ENCODE measurements at places on chromosomes 1 and 21.

- DNase-seq: no peak
Measured at GRCh38 chr1:49526672-49527071, 497.1 kb downstream of the AGBL4 start.

- DNase-seq: no peak
Measured at GRCh38 chr1:209805875-209806760, at the start of gene IRF6. IRF6 (minus strand) TSS chr1:209806142; CDS start chr1:209801413, 4,729 bp downstream.

DNA sequence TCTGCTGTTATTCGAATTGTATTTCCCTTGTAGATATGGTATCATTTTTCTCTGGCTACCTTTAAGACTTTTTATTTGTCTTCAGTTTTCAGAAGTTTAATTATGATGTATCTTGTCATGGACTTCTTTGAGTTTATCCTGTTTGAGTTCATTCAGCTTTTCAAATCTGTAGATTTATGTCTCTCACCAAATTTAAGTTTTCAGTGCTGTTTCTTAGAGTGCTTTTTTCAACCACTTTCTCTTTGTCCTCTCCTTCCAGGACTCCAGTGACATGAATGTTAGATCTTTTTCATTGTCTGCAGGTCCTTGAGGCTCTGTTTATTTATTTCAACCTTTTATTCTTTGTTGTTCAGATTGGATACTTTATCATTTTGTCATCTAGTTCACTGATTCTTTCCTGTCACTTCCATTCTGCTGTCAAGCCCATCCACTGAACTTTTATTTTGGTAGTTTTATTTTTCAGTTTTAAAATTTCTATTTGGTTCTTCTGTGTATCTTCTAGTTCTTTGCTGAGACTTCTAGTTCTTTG, 11.4 kb downstream of the RAB4A start:
- no peak for DNase-seq

GRCh38 chr1:178004926-178005391, 35.1 kb upstream of the SEC16B start:
- no peak for DNase-seq

DNA sequence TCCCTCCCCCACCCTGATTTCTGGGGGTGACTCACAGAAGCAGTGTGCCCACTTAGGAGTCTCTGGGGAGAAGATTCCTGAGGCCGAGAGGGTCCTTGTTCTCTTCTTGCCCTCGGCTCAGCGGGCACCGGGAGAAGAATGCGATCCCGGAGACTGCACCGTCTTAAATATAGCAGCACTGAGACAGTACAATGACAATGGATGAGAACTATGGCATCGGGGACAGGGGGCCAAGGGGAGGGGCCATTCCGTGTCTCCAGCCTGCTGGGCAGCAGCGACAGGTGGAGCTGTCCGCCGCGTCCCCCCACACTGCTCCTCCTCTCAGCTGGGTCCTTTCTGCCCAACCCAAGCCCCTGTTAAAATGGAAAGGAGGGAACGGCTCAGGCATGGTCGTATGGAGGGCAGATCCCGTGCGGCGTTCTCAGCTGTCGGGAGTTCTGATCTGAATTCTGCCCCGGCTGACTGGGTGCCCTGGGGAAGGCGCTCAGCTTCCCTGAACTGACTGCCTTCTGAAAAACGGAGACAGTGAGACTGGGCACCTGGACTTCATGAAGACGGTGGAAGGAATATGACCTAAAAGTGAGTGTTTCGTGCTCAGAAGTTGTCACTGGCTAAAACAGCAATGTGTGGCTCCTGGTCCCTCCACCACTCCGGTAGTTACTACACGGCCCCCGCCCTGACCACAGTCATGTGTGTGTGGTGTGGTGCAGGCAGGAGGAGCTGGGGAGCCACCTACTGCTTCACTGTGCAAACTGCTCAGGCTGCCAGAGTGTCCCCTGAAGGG, at the start of gene MYOM3:
TSS of gene MYOM3 (minus strand) at position 140 of the 784 bp plus-strand sequence. CDS start 3,499 bp downstream, outside the sequence.
- DNase-seq: peak; percentile 47

- no peak for DNase-seq
Measured at GRCh38 chr1:184389446-184389845, 2.6 kb downstream of the C1orf21 start.

DNA sequence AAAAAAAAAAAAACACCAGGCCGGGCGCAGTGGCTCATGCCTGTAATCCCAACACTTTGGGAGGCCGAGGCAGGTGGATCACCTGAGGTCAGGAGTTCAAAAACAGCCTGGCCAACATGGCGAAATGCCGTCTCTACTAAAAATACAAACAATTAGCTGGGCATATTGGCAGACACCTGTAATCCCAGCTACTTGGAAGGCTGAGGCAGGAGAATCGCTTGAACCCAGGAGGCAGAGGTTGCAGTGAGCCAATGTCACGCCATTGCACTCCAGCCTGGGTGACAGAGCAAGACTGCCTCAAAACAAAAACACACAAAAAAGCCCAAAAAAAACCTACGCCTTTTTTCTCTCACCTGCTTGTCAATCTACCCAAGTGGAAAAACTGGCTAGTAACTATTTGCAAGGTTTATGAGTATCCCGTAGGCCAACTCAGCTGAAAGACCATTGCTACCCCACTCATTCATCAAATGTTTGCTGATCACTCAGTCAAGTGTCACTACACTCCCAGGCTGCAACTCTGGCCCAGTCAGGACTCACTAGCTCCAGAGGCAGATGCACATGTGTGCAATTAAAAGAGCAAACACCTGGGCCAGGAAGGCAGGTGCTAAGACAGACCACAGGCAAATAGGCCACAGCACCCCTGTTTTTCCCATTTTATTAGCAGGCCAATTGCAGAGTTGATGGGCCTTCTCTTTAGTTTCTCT, 2.0 kb downstream of the CSRP1 start:
- no peak for DNase-seq

DNA sequence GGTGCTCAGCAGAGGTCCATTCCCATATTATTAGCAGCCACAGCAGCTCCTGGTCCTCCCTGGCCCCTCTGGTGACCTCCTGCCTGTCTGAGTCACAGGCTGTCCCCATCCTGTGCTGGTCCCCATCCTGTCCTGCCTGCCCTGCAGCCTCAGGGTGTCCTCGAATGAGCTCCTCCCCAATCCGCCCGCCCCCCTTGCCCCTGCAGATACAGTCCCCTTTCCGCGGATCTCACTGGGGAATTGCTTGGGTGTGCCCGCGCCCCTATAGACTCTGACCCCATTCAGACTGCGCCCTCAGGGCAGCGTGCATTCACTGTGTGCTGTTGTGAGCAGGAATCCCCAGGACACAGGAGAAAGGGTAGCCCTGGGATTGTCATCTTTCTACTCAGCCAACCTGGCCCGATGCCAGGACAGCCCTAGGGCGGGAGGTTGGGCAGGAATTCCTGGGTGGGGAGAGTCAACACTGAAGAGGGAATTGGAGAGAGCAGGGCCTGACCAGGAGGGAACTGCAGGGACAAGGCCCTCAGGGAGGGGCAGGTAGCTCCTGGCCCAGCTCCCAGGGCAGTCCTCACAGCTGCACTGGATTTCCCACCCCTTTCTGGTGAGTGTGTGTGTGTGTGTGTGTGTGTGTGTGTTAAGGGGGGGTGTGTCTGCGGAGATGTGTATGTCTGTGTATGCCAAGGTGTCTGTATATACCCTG, 1.1 kb upstream of the GUCA2A start:
- no peak for DNase-seq

GRCh38 chr1:211518330-211519289, 26.6 kb upstream of the RD3 start:
- no peak for DNase-seq

DNA sequence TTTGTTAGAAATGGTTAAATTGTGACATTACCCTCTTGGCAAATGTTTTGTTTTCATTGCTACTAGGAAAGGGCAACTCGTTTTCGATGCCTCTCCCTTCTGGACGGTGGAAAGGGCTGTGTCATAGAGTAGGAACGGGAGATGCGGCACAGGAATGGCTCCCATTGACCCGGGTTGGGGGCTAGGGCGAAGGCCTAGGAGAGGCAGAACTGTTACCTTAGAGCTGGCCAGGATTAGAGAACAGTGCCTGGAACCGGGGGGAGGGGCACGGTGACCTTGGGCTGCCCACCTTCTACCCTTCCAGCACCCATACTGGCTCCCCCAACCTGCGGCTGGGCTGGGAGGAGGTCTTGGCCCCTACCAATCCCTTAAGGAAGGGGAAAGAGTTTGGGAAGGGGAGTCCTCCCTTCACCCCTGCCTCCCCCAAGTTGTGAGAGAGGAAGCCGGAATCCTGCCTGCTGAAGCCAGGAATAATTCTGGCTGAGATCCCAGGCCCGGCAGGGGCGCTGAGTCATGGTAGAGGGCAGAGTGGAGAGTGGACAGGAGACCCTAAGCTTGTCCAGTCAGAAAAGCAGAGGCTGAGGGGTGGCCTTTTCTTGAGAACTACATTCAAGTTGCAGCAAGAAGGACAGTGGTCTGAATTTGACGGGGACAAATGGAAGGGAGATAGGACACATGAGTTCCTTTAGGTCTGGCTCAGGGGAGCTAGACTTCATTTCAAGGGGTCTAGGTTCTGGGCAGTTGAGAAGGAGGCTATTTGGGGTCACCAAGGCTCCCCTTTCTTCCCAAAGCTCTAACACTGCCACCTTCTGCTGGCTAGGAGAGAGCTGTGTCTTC, 8.2 kb downstream of the LMNA start:
- no peak for DNase-seq

GRCh38 chr1:55284856-55285255, 69.7 kb upstream of the USP24 start:
- DNase-seq: no peak

- DNase-seq: no peak
Measured at GRCh38 chr1:241022366-241022765, 334.6 kb downstream of the RGS7 start.

GRCh38 chr1:67441183-67441582, 11.0 kb upstream of the SERBP1 start:
- DNase-seq: peak; percentile 22

- no peak for DNase-seq
Measured at GRCh38 chr1:104987210-104987609, 1237.5 kb downstream of the AMY1C start.
